ENCODE measurements at places on chromosomes 13 and 19. TPM values are rescaled to one million over a fixed set of nuclear protein-coding genes. Genes with fewer than 3 reads are reported as not detected.

The FXYD5 gene
- total RNA-seq: 209 TPM

The ADM5 gene
- total RNA-seq: 1.4 TPM

The KIR2DL1 gene
- total RNA-seq: not detected

The SMIM24 gene
- not detected for total RNA-seq

The FAM216B gene
- not detected for total RNA-seq

The ZNF555 gene
- 3.0 TPM for total RNA-seq

The ZNF471 gene
- 1.4 TPM for total RNA-seq

The CRTC1 gene
- 2.6 TPM for total RNA-seq

The KIR3DL1 gene
- not detected for total RNA-seq

The PNMA8A gene
- not detected for total RNA-seq

The RAB4B gene
- total RNA-seq: 18.8 TPM

The KCTD15 gene
- total RNA-seq: 45.7 TPM

The ZNF837 gene
- total RNA-seq: 1.9 TPM

The LRG1 gene
- 0.43 TPM for total RNA-seq

The ZNF714 gene
- total RNA-seq: 3.1 TPM

The GADD45B gene
- total RNA-seq: 14.3 TPM

The SIGLEC11 gene
- not detected for total RNA-seq

The CRLF1 gene
- total RNA-seq: 35.4 TPM

The TEX101 gene
- total RNA-seq: not detected

The ZNF441 gene
- total RNA-seq: 3.3 TPM

The ZNF541 gene
- total RNA-seq: not detected

The ZBTB7A gene
- 5.0 TPM for total RNA-seq

The HAUS8 gene
- total RNA-seq: 10.6 TPM

The C19orf33 gene
- total RNA-seq: 2.7 TPM

The PRTN3 gene
- total RNA-seq: 0.72 TPM

The DPF1 gene
- total RNA-seq: 7.2 TPM

The PRODH2 gene
- not detected for total RNA-seq

The SUPT20H gene
- total RNA-seq: 24.5 TPM

The C19orf18 gene
- total RNA-seq: not detected

The MAP3K10 gene
- 1.3 TPM for total RNA-seq

The C19orf67 gene
- total RNA-seq: not detected

The ISOC2 gene
- 187 TPM for total RNA-seq

The ZNF610 gene
- 1.1 TPM for total RNA-seq
